Cardiac muscle cell (in vitro differentiated cells and primary cell): ENCODE measurements at places on chromosomes 13 and 19. TPM values are rescaled to one million over a fixed set of nuclear protein-coding genes. Genes with fewer than 3 reads are reported as not detected.

CBY2 gene
- polyA plus RNA-seq: 0.35 TPM in 1 of 2 replicates, not detected in the other

TMEM259 gene
- polyA plus RNA-seq: 403 and 445 TPM in 2 replicates

SLC25A42 gene
- polyA plus RNA-seq: 28.7 and 31.3 TPM in 2 replicates

TMEM190 gene
- 0.85 and 1.3 TPM in 2 replicates for polyA plus RNA-seq

LRRC8E gene
- polyA plus RNA-seq: 1.3 TPM in 1 of 2 replicates, not detected in the other

FGF22 gene
- polyA plus RNA-seq: 0.92 TPM in 1 of 2 replicates, not detected in the other

NANOS3 gene
- polyA plus RNA-seq: 0.86 and 1.6 TPM in 2 replicates

ACP7 gene
- not detected in 2 replicates for polyA plus RNA-seq

CASP14 gene
- not detected in 2 replicates for polyA plus RNA-seq

NLRP7 gene
- 0.49 and 0.73 TPM in 2 replicates for polyA plus RNA-seq
